ENCODE measurements at places on chromosomes 2 and 18.

- DNase-seq: no peak
These were observed 101.8 kb upstream of the HDAC4 start for GRCh38 chr2:239502430-239503186.

DNA sequence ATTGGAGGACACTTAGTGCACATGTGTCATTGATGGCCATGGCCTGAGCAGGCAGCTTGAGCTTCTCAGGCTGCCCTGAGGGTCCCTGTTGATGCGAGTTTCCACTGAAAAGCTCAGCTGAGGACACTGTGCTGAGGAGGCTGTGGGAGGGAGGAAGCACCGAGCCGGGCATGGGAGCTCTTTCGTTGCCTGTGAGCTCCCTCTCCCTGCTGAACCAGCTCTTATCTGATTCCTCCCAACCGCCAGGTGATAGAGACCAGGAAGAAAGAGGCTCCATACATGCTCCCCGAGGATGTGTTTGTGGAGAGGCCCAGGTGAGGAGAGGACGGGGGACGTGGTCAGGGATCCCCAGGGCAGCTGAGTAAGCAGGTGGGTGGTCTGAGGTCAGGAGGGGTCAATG is 27.3 kb downstream of the POMC start:
- no peak for DNase-seq

GRCh38 chr18:42929857-42930256 is 185.6 kb downstream of the RIT2 start:
- no peak for DNase-seq

DNA sequence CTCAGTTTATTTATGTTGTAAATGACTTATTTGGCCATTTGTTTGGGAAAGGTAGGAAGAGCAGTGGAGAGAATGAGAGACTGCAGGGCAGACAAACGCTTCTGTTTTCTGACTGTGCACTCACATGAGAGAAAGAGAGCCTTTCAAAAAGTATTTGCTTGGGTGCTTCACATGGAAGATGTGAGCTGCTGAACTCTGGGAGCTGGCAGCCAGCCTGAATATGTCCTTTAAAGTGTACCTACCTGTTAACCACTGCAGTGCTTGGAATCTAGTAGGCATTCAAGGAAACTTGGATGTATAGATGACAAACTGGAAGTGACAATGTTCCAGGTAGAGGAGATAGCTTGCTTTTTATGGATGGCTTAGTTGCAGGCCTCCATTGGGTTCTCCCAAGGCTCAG is 68.8 kb downstream of the PTPRM start:
- no peak for DNase-seq

DNA sequence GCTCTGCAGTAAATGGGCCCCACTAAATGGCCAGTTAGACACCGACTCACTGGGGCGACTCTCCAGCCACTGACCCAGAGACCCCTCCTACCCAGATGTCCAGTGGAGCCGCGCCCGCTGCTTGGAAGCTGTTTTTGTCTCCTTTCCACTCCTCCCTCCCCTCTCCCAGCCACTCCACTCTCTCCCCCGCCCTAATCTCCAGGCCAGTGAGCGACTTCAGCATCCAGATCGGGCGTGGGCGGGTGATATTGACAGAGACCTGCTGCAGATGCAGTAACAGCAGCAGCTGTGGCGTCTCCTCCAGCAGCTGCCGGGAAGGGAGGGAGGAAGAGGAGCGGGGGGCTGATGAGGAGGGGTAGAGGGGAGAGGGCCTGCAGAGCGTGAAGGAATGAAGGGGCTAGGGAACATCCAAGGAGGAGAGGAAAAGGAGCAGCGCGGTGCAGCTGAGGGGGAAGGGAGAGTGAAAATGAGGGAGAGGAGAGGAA is at the start of gene SCN7A:
Gene SCN7A (minus strand): TSS at position 110 of the 485 bp plus-strand sequence. CDS start 16,553 bp downstream, outside the sequence.
- no peak for DNase-seq

DNA sequence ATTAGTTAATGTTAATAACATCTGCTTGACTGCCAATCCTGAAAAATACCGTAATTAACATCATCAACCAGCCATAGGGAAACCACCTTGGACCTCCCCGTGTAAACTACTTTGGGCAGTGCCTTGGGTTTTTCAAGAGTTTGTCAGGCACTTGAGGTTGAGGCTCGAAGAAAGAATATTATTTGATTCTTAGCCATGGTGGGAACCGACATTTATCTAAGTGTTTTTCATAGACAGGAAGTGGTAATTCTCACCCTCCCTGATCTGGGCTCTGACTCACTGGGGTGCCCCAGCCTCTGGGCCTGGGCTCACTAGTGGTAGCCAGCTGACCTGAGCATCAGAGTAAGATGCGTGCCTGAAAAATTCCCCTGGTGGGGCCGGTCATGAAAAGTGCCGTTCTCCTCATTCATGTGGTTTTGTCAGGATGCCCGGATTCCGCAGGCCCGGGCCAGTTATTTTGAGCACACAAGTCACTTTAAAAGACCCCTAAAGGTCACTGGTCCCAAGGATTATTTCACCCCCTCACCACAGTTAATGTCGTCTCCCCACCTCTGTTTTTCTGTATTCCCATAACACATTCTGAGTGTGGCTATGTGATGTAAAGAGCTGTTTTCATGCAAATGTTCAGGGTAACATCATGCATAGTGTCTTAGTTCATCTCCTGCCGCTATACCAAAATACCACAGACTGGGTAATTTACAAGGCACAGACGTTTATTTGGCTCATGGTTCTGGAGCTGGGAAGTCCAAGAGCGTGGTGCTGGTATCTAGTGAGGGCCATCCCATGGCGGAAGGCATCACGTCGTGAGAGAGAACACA is 21.6 kb upstream of the SPATA3 start:
- peak; percentile 73 for DNase-seq

GRCh38 chr2:135741043-135741394 is 636 bp upstream of the UBXN4 start:
- DNase-seq: no peak

GRCh38 chr2:70887550-70888246 is 48.0 kb upstream of the ATP6V1B1 start:
- DNase-seq: peak; percentile 33

GRCh38 chr2:30248791-30249190 is 17.5 kb downstream of the LBH start:
- DNase-seq: no peak

DNA sequence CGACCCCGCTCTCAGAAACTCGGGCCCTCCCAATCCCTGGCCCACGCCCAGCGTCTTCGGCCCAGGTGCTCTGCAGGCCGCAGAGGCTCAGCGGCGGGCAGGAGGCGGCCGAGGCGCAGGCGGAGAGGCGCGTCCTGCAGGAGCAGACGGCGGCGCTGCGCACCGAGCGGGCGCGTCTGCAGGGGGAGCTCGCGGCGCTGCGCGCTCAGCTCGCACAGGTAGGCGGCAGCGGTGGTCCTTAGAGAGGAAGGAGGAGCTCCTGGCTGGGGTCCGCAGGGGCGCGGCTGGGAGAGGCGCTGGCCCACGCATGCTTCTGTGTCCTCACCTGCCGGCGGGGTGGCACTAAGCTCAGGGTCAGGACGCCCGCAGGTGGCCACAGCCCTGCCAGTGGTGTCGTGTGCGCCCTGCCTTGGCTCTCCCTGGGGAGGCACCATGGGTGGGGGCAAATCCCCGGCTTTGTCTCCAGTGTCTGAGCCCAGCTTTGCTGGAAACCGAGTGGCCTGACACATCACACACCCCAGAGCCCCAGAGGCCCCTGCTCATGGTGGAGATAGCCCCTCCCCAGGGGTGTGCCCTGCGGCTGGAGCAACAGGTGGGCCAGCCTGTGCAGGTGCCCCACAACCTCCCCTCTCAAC is 14.9 kb upstream of the SNED1 start:
- peak; percentile 32 for DNase-seq

- DNase-seq: no peak
These were observed 3.6 kb downstream of the LDLRAD4 start for GRCh38 chr18:13221869-13222855.

GRCh38 chr18:13522256-13522655 is 204.1 kb downstream of the FAM210A start:
- no peak for DNase-seq

GRCh38 chr2:21552981-21553380 is 429.2 kb downstream of the TDRD15 start:
- no peak for DNase-seq

GRCh38 chr18:42229211-42230210 is 274.5 kb downstream of the PIK3C3 start:
- DNase-seq: no peak

- no peak for DNase-seq
These were observed 38.2 kb upstream of the CYP1B1 start for GRCh38 chr2:38113981-38114708.

DNA sequence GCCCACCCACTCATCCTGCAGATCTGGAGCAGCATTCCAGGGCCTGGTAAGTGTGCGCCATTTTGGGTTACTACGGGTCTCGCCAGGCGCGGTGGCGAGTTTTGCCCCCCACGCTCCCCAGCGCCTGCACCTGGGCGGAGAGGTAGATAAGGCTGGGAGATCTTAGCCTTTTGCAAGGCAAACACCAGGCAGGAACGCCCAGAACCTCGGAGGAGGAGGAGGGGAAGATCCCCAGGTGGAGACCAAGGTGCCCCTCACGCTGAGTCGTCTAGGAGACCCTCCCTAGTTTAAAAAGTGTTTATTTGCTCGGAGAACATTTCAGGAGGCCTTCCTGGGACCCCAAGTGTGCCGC is 365 bp upstream of the RAMP1 start:
- no peak for DNase-seq

DNA sequence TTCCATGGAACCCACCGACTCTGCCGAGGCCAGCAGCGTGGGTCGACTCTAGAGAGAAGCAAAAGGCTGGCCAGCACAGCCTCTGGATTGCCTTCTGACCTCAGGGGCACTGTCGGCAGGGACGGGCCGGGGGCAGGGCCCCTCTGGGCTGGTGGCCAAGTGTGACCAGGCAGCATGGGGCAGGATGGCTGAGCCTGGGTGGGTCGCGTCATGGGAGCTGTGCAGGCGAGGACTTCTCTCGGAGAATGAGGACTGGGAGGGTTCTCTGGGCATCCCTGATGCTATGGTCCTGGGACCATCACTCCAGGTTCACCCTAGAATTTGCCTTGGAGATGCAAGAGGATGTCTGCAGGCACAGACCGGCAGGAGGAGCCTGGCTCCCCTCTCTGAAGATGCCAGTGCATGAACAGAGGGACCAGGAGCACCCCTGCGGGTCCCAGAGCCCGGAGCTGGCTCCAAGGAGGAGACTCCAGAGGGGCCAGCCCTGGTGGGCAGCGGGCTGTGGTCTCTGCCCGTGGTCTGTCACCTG is 289.2 kb downstream of the NDUFA10 start:
- no peak for DNase-seq

DNA sequence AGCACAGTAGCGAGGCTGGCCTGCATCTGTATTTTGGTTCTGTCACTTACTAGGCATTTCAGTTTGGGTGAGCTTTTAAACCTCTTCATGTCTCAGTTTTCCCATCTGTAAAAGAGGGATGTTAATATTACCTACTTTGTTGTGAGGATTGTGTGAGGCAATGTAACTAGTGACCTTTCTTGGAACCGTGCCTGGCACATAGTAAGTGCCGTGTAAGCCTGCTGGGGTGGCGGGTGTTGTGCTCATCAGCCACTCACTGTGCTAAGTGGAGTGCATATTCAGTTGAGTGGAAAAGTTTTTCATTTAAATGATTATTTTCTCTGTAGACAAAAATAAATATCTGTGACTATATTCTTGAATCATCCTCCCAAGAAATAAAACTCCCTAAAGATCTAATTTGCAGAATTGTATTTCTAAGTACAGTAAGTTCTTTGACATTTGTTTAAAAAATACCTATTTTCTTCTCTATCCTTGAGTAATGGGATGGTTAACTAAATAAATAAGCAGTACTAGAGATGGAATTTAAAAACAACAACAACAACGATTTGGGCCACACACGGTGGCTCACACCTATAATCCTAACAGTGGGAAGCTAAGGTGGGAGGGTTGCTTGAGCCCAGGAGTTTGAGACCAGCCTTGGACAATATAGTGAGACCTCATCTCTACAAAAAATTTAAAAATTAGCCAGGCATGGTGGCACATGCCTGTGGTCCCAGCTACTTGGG is 56.7 kb downstream of the MALT1 start:
- DNase-seq: no peak

DNA sequence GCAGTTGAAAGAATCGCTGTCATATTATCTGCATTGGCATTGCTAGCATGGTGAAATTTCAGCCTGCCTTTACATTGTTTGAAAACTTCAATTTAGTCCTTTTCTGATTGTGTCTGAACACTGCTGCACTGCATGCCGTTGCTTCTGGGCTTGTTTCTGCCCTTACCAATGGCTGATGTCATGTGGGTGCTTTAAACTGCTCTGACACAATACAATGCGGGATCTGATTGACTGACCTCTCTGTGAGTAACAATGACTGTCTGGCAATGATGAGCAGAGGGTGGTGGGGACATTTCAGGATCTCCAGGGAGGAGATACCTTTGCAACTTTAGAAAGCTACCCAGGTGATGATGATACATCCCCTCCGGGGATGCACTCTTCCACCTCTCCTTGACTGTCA is 119.5 kb upstream of the ZBTB14 start:
- DNase-seq: no peak

GRCh38 chr2:152500772-152501171 is 165.8 kb downstream of the FMNL2 start:
- DNase-seq: no peak

DNA sequence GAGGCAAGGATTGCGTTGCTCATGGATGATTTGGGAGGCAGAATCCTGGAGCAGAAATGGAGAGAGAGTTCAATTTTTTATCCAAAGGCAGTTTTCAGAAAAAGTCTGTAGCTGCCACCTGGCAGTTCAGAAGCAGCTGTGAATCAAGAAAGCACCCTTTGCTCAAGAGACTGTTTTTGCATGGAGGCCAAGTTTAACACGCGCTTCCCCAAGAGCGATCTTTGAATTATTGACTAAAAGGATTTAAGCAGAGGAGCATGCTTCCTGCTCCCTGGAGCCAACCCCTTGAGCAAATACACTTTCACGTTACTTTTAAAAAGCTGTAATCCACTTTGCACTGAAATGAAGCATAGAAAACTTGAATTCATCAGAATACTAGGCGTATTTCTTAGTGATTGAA is 252.4 kb downstream of the RNF144A start:
- DNase-seq: no peak

- peak; percentile 6 for DNase-seq
These were observed at the start of gene LDLRAD4 for GRCh38 chr18:13218368-13218991. TSS of gene LDLRAD4 (plus strand) at chr18:13218760.

Data from stimulated activated CD8-positive, alpha-beta memory T cell treated with anti-CD3 and anti-CD28 coated beads, Interleukin-7, amount 100 ng/mL, for 48 hours (primary cell).